ENCODE measurements at places on chromosomes 3 and 15.

- no peak for ATAC-seq
These were observed 44.3 kb upstream of the DYNC1LI1 start for GRCh38 chr3:32614956-32615355.

DNA sequence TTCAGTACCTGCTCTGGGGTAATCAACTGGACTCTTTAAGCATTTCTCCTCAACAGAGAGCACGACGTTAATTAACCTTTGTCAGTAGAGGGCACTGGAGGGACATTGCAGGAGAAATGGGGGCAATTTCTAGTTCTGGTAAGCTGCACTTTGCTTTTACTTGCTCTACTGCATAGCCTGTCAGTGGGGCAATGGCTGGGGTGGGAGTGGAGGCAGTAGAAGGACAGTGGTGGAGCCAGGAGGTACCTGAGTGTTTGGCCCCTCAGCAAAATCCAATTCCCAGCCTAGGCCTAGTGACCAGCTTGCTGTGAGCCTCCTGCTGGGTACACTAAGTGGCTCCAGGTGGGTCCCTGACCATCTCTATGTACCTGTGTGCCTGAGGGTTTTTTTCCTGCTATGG is 18.3 kb upstream of the MED12L start:
- no peak for ATAC-seq

- no peak for ATAC-seq
These were observed 8.3 kb upstream of the LIPH start for GRCh38 chr3:185560676-185561075.

- no peak for ATAC-seq
These were observed 348.3 kb upstream of the TMCO5A start for GRCh38 chr15:37586011-37586583.

GRCh38 chr15:29172742-29173725 is 96.6 kb downstream of the NSMCE3 start:
- no peak for ATAC-seq

DNA sequence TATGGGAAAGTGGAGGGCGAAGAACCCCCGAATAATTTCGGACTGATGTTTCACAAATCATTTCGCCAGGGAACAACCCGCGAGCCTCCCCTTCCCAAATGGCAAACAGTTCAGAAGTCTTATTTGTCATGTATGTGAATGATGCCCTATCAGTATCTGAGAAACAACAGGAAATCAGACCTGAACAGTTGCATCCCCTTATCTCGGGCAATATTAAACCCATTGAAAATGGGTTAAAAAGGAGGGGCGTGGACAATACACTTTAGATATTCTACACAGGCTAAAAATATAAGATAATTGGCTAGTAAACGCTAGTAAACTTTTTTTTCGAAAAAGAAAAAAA is 1003.3 kb upstream of the NR2F2 start:
- no peak for ATAC-seq

- ATAC-seq, result no peak
These were observed 3.3 kb downstream of the RNF13 start for GRCh38 chr3:149816311-149816710.

DNA sequence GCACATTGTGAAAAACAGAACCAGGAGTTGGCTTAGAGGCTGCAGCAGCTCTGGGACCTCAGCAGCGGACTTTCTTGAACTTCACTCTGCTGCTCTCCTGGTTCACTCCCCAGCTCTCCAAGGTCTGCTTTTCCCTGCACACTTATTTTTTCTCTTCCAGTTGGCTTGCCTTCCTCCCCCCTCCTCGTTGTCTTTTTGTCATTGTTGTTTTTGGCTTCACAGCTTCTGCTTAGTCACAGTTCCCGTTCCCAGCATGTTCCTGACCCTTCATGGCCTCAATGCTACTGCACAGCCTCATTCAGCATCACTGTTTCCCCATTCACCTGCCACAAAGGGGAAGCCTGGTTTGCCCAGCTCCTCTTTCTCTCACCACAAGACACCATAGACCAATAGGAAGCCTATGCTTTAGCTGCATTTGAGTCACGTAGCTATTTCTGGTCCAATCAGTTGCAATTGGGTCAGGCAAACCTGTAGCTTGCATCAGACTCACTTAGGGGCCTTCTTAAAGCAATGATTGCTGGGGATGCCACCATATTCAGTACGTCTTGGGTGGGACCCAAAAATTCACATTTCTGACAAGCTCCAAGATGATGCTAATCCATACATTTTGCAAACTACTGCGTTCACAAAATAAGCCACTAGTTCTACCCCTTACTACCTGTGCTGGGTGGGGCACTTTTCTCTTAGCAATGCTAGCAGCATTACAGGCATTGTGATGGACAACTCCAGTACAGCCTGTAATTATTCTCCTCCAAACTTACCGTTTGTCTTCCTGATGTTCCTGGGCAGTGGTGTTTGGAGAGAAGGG is 7.8 kb upstream of the SUMF1 start:
- peak; percentile 92 for ATAC-seq

DNA sequence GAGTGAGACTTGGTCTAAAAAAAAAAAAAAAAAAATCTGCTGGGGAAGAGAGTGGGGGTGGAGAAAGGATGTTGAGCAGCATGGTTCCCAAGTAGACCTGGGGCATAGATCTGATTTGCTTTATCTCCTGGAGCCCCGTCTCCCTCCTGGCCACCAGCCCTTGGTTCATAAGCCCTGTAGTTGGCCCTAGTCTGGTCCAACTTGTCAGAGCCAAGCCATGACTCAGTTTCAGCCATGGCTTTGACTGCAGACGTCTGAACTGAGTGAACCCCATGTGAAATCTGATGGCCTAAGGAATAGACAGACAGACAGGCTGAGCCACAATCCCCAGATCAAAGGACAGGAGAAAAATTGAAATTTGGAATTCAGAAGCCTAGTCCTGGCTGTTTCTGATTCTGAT is 2.0 kb upstream of the CILP start:
- no peak for ATAC-seq

GRCh38 chr15:30962079-30962478 is 29.3 kb downstream of the MTMR10 start:
- ATAC-seq, result no peak

- ATAC-seq, result no peak
These were observed 21.8 kb upstream of the SLC41A3 start for GRCh38 chr3:126105691-126106187.

DNA sequence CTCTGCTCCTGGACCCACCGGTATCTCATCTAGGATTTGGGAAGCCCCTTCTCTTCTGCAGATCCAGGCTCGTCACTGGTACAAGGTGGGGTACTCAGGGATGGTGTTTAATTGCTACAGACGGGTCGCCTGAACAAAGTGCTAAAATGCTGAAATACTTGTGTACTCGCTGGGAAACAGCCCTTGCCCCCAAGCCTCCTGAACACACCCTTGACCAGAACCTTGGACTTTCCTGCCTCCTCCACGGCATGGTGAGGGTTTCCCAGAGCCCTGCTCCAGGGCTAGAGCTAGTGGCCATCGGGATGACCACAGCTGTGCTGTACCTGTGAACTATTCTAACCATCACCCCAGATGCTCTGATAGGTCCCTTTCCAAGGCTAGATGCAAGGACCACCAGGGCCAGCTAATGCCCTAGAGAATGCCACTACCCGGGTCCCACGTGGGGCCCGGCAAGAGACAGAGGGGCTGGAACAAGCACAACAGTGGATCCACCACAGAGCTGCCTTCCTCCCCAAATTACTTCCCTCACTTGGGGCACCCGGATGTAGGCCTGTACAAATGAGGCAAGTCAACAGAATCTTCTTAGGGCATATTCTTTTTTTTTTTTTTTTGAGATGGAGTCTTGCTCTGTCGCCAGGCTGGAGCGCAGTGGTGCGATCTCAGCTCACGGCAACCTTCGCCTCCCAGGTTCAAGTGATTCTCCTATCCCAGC is 267.3 kb downstream of the FOXP1 start:
- ATAC-seq, result no peak

DNA sequence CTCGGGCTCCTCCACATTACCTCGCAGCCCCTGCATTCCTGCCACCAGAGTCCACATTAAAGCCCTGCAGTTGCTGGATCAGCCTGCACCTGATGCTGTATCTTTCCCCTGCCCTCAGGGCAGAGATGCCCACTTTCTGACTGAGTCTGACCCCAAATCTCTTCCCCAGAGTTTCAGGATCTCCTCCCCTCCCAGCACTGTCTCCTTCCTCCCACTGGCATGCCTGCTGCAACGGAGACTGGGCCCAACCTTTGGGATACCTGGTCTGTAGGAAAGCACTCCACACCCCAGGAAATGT is 20.6 kb upstream of the GP9 start:
- no peak for ATAC-seq

GRCh38 chr3:51935886-51936755 is 5.6 kb downstream of the RRP9 start:
- no peak for ATAC-seq

DNA sequence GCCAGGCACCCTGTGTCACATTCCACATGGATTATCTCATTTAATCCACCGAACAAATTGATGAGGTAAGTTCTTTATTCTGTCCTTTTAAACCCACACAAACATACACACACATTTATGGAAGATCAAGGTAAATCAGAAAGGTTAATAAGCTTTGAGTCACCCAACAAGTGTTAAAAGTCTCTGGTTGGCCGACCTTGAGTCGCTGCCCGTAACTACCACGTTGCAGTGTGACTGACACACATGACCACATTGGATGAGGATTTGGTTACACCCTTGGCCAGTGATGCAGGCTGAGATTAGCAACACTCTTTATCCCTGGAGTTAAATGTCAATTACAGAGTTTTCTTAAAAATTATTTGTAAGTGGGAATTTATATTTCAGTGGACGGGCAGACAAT is 19.2 kb downstream of the FOXP1 start:
- no peak for ATAC-seq

GRCh38 chr15:22936577-22937472 is 43.3 kb downstream of the CYFIP1 start:
- no peak for ATAC-seq

- ATAC-seq, result no peak
These were observed 48.4 kb upstream of the IP6K2 start for GRCh38 chr3:48765376-48765775.

- no peak for ATAC-seq
These were observed 4.7 kb downstream of the EIF1B start for GRCh38 chr3:40313975-40314860.

GRCh38 chr3:191753196-191753595 is 292.2 kb downstream of the PYDC2 start:
- ATAC-seq, result no peak

DNA sequence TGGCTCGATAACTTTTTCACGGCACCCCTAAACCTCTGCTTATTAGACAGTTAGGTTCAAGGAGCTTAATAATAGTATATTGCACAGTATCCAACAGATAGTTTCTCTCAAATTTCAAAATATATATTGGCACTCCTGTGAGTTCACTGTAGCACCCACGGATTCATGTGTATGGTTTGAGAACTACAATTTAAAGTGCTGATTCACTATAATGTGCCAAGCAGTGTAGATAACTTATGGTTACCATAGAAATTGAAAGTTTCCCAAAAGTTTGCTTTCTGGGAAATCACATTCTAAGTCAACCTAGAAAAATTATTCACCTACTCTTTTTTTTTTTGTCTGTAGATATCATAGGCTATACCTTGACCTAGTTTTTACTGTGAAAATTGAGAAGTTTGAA is 86.6 kb downstream of the GAP43 start:
- no peak for ATAC-seq

DNA sequence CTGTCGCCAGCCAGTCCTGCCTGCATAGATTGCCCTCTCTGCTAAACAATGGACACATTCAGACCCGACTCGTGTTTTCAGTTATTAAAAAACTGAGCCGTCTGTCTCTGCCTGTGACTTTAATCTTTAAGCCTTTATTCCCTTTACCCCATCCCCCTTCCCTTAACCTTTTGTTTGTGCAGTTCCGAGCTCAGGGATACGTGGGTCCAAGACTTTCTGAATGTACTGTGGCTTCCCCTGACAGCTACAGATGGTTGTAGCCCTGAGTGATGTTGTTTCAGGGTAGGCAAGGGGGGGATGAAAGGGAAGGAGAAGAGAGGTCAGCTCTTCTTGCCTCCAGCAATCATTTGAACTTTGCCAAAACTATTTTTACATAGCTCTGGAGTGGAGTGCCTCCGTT is 44.6 kb downstream of the EEFSEC start:
- no peak for ATAC-seq

GRCh38 chr15:70200511-70201424 is 103.1 kb upstream of the TLE3 start:
- no peak for ATAC-seq

- ATAC-seq, result no peak
These were observed 612.7 kb downstream of the TBL1XR1 start for GRCh38 chr3:176584413-176585176.

GRCh38 chr3:108159865-108160264 is 62.4 kb downstream of the IFT57 start:
- ATAC-seq, result no peak

GRCh38 chr3:141663993-141664392 is 74.1 kb upstream of the RNF7 start:
- no peak for ATAC-seq

GRCh38 chr3:153599685-153600084 is 437.7 kb downstream of the RAP2B start:
- no peak for ATAC-seq

- no peak for ATAC-seq
These were observed 209.0 kb downstream of the XXYLT1 start for GRCh38 chr3:195061756-195062655.

DNA sequence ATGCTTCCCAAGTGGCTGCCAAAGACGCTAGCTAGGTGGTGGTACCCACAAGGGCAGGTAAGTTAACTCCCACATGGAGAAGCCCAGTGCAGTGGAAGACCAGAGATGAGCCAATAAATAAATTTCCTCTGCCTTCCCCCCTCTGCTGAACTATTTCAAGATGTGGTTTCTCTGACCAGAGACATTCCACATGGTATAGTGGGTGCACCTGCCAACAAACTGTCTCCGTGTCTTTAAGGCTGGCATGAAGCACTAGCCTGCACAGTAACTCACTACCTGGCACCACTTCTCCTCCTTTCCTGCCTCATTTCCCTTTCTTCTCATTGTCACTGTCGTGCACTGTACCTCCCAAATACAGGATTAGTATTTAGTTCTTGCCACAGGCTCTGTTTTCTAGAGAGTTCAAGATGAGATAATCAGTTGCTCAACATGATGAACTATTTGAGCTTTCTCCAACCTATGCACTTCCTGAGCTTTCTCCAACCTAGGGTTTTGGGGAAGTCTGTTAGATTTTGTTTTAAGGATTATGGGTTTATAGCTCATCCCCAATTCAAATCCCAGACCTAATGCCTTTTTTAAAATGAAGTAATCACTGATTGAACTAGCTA is 8.4 kb upstream of the CRTAP start:
- no peak for ATAC-seq

Data from activated T-helper 17 cell treated with anti-CD3 and anti-CD28 coated beads, Interleukin-2, amount 50 U/mL, for 72 hours (primary cell).